Activated T-helper 1 cell treated with anti-CD3 and anti-CD28 coated beads, Interleukin-2, amount 50 U/mL, for 16 hours (primary cell): ENCODE measurements at places on chromosomes 5 and 9.

GRCh38 chr5:10592601-10593000, 28.7 kb downstream of the ANKRD33B start:
- DNase-seq: no peak

GRCh38 chr9:134185536-134186011, 21.2 kb upstream of the RNU6ATAC start:
- DNase-seq: no peak

DNA sequence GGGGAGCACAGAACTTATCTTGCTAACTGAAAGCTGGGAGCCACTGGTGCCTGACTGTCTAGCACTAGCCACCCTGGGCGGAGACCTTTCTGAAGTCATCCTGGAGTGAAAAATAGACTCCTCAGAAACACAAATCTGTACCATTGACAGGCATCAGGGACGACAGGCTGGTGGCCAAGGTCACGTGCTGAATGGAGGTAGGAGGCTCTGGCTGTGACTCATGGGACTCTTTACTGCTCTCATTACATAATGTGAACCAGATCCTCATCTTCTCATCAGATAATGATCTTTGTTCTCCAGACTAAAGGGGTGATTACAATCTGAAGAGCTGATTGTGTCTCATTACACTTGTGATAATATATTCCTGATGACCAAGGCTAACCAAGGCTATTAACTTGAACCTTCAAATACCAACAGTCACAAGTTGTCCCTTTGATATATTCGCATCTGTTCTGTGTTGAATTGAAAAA, 91.8 kb downstream of the SEMA5A start:
- DNase-seq: no peak

- no peak for DNase-seq
These were observed 32.9 kb downstream of the SCAI start for GRCh38 chr9:125110464-125110863.
